Stimulated activated naive CD4-positive, alpha-beta T cell (primary cell): ENCODE measurements at places on chromosomes 11 and 22.

DNA sequence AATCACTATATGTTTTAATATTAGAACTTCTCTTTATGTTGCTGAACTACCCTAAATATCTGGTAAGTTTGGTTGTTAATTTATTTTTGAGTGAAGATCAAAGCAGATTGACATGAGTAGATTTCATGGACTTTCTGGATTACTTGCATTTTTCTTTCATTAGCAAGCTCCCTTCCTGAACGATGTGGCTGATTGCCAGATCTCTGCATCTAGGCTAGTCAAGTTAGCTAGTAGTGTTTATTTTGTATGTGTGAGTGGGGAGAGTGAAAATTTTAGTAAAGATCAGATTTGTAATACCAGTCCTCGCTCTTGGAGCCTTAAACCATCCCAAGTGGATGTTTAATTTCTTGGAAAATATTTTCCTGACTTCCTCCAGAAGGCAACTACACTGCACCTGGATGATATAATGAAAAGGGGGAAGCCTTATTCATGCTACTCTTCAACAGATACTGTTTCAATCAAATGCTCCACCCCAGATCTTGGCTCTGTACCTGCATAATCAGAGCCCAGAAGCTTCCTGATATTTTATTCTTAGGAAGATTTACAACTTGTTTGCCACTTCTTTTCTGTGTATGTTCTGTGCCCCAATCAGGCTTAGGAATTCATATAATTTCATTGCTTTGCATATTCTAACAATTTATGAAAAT, 143.2 kb upstream of the GRIA4 start:
- DNase-seq, result no peak

GRCh38 chr11:44094260-44094868, 1.1 kb upstream of the EXT2 start:
- peak; percentile 62 for DNase-seq

GRCh38 chr11:119316729-119317591, at the start of gene MCAM:
Gene MCAM, minus strand, starts transcription at chr11:119317130. Its CDS starts 29 bp downstream, at chr11:119317101.
- peak; percentile 27 for DNase-seq

GRCh38 chr11:7098235-7098832, 9.5 kb downstream of the RBMXL2 start:
- no peak for DNase-seq

DNA sequence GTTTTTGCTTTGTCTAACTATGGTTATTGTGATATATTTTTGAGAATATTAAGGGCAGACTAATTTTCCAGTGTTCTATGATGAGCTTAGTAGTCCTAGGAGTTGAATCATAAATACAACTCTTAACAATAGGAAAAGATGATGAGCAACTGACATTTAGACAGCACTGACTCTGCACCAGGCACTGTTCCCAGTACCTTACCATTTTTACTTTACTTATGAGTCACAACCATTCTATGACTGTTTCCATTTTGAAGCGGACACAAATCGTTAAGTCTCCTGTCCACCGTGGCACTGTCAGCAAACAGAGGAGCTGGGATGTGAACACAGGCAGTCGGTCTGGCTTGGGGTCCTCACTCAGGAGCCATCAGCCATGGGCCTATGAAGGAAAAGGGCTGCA, 3.4 kb upstream of the SCGB2A2 start:
- DNase-seq, result no peak

- DNase-seq, result no peak
Measured at GRCh38 chr11:109707411-109707810, 285.4 kb downstream of the C11orf87 start.

- DNase-seq, result no peak
Measured at GRCh38 chr22:19819208-19819910, 35.3 kb downstream of the GNB1L start.

GRCh38 chr11:61477727-61478148, 30.8 kb upstream of the LRRC10B start:
- peak; percentile 40 for DNase-seq

GRCh38 chr11:75442161-75442885, 9.3 kb upstream of the KLHL35 start:
- no peak for DNase-seq

GRCh38 chr11:8573777-8574176, 20.3 kb downstream of the STK33 start:
- no peak for DNase-seq

GRCh38 chr11:37500425-37500824, 902.4 kb upstream of the RAG2 start:
- DNase-seq, result no peak

GRCh38 chr22:36149441-36149840, 11.1 kb downstream of the APOL3 start:
- DNase-seq, result no peak

- no peak for DNase-seq
Measured at GRCh38 chr11:129644326-129644725, 171.3 kb upstream of the TMEM45B start.

- DNase-seq, result no peak
Measured at GRCh38 chr11:109791337-109791736, 301.9 kb upstream of the ZC3H12C start.

- no peak for DNase-seq
Measured at GRCh38 chr22:23210428-23211170, 30.3 kb downstream of the BCR start.

DNA sequence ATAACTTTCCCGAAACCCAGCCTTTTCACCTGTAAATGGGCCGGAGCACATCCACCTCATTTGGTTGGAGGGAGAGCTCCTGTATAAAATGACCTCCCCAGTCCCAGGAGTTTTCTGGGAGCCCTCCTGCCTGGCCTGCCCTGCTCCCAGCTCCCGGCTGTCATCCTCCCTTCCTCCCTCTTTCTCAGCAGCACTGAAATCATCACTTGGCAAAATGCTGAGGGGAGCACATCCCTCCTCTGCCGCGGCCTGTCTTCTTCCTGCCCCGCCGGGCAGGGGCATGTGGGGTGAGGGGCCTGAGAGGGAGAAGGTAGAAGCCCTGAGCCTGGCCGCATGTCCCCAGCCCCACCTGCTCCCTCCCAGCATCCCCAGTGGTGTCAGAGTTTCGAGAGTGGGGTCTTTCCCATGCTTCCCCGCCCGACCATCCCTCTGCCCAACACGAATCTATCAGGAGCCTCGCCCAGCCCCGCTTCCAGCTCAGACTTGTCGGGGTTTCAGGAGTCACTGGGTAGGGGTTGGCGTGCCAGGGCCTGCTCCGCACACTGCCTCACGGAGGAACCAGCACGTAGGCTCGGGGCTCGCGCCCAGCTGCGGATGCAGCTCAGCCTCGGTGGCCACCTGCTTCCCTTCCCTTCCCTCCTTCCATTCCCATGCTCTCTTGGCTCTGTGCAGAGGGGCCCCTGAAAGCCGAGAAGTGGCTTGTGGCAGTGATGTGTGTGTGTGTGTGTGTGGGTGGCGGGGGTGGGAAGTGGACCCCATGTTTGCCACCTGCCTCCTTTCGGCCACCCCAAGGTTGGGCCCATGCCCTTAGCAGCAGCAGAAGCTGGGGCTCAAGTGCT, 37.1 kb downstream of the NECTIN1 start:
- DNase-seq, result no peak

DNA sequence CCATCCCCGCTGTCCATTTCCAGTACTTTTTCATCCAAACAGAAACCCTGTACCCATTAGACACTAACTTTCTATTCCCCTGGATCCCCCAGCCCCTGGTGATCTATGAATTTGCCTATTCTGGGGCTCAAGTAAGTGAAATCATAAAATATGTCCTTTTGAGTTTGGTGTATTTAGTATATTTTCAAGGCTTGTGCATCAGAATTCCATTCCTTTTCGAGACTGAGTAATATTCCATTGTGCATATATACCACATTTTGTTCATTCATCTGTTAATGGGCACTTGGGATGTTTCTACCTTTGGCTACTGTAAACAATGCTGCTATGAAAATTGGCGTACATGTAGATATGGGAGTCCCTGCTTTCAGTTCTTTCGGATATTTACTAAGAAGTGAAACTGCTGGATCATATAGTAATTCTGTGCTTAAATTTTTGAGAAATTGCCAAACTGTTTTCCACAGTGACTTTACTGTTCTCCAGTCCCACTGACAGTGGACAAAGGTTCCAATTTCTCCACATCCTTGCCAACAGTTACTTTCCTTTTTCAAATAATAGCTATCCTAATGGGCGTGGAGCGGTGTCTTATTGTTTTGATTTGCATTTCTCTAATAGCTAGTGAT, 16.1 kb downstream of the APLP2 start:
- DNase-seq, result no peak

DNA sequence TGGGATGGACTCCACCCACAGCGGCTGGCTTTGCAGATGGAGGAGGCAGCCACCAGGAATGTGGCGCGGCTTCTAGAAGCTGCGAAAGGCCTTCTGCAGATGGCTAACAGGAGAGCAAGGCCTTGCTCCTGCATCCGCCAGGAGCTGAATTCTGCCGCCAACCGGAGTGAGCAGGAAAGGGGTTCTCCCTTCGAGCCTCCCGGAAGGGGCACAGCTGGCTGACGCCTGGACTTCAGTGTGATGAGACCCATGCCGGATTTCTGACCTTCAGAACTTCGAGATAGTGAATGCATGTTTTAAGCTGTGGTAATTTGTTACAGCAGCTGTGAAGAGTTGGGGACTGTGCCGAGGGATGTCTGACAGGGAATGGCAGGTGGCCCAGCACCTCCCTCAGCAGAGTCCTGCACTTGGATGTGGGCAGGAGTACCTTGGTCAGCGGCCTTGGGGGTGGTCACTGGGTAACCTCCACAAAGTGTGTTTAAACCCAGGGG, 7.7 kb downstream of the TBC1D22A start:
- no peak for DNase-seq

- DNase-seq, result no peak
Measured at GRCh38 chr11:37858398-37858797, 1260.4 kb upstream of the RAG2 start.

DNA sequence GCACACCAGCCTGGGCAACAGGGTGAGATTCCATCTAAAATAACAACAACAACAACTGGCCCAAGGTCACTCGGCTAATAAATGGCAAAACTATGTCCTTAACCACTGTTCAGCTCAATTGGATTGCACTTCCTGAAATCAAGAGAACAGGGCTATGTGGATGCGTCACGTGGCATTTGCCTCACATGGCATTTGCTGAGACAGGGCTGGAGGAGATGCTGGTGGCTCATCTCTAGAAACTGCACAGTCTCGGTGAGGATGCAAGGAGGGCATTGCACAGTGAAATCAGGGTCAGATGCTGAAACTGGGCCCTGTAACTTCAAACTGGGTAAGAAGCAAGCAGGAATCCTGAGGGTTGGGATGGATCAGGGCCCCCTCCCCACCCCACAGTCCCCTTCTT, 171.9 kb downstream of the BUD13 start:
- no peak for DNase-seq

GRCh38 chr22:47166446-47167016, 404.1 kb downstream of the TBC1D22A start:
- no peak for DNase-seq
